ENCODE measurements at places on chromosomes 7 and 10. TPM values are rescaled to one million over a fixed set of nuclear protein-coding genes. Genes with fewer than 3 reads are reported as not detected.

SPDYE8 gene
- not detected for total RNA-seq

PGAM2 gene
- total RNA-seq, result 0.74 TPM

DNA sequence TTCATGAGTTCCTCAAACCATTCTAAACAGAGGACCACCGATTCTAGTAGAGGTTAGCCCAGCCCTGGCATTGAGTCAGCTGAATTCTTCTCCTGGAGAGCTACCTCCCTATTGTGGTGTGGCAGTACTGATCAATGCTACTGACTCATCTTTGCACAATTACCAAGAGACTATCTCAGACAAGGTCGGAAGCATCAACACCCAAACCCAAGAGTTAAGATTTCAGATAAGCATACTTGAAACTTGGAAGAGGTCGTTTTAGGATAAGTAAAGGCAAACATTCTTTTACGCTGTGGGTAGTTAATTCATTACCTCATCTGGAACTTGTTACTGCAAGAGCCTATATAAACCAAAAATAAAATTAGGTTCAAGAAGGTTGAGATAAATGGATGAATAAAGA, 154.6 kb upstream of the NRBF2 start:
- DNase-seq, result no peak

DNA sequence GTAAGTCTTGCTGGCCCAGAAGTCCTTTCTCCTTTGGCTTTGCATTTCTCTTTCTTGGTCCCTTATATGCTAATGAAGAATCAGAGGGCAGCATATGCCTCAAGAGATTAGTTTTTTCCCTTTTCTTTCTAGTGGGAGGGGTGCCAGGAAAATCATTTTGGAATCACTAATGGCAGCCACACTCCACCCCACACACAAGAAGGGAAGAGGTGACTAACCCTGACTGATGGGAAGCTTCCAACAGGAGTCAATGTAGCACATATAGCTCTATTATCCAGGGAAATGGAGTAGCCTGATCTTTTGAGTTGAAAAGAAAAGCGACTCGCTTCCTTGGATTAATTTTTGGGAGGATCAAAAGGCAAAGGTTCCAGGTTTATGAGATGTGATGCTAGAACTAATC, 225.3 kb downstream of the KIF20B start:
- no peak for DNase-seq

TFPI2 gene
- total RNA-seq, result not detected

DNA sequence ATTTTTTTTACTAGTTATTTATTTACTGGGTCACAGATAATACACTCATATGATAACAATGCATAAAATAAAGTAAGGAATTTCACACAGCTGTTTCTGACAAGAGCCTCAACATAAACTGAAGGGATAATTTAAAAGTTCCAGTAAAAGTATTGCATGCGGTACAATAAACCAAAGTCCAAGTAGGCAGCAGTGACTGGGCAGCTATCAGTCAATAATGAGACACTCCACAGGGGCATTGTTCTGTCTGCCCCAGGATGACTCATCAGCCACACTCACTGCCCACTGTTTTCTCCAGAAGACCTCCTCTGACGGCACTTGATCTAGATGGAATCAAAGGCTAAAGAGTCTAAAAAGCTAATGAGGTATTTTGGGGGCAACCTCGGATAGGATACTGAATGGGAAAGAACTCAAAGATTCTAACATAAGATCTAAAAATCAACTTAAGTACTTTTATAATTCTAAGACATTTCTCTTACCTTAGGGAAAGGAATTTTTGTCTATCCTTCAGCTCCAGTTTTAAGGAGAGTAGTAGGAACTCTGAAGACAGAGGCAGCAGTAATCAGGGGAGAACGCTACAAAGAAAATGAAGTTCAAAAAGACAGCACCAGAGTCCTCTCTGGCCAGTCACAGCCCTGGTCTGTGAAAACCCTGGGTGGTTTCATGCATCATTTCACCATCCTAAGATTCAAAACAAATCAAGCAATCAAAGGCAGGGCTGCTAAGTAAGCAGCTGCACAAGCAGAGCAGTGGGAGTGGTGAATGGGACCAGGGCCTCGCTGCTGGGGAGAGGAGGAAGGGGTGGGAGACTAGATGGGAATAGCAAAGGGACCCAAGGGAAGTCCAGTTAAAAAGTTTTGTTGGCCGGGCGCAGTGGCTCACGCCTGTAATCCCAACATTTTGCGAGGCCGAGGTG, 175.1 kb downstream of the AVL9 start:
- no peak for DNase-seq

RNF148 gene
- total RNA-seq, result not detected

GRCh38 chr10:62045765-62046521, 144.4 kb downstream of the ARID5B start:
- no peak for DNase-seq

DNA sequence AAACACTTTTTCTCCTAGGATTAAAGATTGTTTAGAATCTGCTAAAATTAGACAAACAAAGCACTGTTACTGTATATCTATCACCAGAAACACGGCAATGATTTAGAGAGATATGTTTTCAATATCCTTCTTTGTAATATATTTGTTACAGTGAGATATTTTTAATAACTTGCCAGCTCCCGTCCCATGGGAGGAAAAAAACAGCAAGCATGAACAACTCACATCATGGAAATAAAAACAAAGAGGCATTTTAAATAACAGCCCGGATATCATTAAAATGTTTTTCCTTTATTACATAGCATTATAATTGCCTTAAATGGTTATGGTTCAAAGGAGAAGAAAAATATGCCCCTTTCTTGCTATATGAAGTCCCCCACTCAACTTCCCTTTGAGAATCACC, 272.1 kb downstream of the BMPER start:
- DNase-seq, result no peak

GRB10 gene
- 1.8 TPM for total RNA-seq
